ENCODE measurements at places on chromosomes 3 and 15.

- DNase-seq = no peak
These were observed 60.0 kb downstream of the CLASP2 start for GRCh38 chr3:33658039-33658438.

DNA sequence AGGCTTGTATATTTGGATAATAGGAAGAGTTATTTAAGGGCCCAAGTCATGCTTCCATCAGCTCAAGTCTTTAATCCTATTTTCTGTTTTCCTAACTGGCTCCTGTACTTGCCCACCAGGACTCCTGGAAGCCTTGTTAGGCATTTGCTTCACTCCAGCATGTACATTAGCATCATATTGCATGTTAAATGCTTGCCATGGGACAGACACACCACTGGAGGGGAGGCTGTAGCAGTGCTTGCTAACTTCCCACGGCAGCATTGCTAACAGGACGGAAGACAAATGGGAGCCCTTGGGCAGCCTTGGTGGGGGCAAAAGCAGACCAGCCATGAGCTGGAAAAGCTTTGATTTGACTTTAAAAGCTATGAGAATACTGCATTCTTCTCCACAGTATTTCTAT, 6.1 kb downstream of the TMOD2 start:
- DNase-seq = no peak

- no peak for DNase-seq
These were observed 2.4 kb downstream of the TSC22D2 start for GRCh38 chr3:150410311-150411105.

DNA sequence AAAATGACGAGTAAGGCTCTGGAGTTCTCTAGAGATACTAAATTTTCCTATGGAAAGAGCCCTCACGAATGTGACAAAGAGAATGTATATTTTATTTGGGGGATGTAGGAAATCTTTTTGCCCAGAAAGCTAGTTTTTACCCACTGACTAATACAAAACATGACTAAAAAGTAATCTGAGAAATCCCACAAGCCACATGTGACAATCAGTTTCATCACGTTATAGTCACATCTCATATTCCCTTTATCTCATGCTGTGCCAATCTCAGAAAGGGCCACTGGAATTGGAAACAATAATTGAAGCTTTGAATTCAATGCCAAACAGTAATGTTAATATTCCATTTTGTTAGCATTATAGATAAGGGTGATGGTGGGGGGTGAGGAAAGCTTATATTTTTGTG, 509.0 kb upstream of the GOLIM4 start:
- peak; percentile 23 for DNase-seq

DNA sequence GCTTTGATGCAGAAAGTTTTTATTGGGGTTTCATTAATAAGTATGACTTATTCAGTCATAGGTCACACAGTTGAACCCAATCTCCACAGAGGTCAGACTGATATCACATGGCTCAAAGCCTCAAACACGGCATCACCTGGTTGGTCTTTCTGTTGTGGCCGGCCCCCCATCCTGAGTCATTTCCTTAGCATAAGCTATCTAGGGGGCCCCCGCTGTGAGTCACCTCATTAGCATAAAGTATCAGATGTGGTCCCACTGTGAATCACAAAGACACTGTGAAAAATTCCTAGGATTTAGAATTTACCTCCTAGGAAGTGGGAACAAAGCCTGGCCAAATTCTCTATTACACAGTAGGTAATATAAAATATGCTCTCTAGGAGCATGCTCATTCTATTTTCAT, 502.2 kb downstream of the PYDC2 start:
- DNase-seq = peak; percentile 70

- DNase-seq = no peak
These were observed 4.6 kb downstream of the CHRNB4 start for GRCh38 chr15:78636378-78636859.

DNA sequence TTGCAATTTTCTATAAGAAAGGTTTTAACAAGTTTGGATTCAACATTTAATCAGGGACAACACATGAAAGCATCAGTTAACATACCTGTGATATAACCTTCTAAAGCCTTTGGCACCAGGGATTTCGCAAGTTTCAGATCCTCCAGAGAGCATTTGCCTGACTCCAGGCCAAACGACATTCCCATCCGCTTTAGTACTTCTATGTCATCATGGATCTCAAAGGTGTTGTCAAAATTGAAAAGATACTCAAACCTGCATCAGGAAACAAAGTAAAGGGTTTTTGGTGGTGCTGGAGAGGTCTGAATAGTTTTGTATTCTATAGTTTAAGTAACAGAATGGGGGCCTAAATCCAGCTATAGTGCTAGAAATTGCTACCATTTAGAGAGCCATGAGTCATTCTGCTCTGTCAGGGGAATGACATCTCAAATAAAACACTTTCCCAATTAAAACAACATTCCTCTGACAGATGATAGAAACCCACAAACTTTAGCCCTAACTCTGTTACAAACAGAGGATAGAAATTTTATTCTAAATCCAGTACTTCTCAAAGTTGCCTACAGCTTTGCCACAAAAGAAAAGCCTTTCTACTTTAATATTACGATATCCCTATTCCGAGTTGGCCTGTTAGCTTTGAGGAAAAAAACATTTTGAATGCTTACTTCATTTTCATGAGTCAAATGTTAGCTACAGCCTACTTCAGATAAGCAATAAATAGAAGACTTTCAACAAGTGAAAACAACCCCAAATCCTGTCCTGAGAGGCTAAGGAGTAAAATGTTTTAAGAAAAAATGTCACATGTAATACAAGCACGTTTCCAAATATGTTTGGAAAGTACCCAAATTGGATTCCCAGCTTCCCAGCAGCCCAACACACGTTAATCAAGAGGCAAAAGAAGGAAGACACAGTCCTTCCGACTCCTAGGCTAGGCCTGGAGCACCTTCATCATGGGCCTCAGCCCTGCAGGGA, 83.4 kb downstream of the ATP1B3 start:
- peak; percentile 83 for DNase-seq

- DNase-seq = no peak
These were observed 91.0 kb upstream of the CHMP2B start for GRCh38 chr3:87136066-87136596.

GRCh38 chr15:47266566-47266965, 450.7 kb upstream of the SEMA6D start:
- no peak for DNase-seq

DNA sequence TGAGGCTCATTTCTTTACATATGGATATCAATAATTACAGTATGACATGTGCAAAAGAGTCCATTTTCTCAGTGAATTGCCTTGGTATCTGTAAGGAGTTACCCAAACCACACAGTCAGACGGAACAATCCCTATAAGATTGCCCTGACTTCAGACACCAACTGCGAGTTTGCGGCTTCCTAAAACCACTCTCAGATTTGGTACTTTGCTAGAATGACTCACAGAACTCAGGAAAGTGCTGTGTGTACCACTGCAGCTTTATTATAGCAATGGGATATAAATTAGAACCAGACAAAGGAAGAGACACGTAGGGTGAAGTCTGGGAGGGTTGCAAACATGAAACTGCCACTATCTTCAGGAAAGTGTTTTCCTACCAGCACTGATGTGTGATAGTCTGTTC, 45.8 kb upstream of the ATP13A3 start:
- no peak for DNase-seq

DNA sequence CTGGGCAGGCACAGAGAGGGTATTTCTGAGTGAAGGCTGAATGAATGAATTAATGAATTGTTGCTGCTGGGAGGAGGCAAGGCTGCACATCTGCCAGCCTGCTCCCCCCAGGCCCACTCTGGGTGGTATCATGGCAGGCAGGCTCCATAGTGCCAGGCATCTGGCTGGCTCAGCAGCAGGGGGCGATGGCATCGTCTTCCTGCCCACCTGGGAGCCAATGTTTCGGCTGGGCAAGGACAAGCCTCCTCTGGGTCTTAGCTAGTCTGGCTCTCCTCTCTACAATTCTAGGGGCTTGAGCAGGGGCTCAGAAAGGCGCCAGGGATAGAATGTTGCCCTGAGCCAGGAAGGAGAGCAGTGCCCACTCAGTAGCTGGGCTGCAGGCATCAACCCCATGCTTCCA, 1.7 kb upstream of the TLR9 start:
- no peak for DNase-seq

GRCh38 chr3:153625506-153625905, 463.5 kb downstream of the RAP2B start:
- DNase-seq = no peak

- no peak for DNase-seq
These were observed 153.6 kb downstream of the AKAP13 start for GRCh38 chr15:85534031-85534430.

DNA sequence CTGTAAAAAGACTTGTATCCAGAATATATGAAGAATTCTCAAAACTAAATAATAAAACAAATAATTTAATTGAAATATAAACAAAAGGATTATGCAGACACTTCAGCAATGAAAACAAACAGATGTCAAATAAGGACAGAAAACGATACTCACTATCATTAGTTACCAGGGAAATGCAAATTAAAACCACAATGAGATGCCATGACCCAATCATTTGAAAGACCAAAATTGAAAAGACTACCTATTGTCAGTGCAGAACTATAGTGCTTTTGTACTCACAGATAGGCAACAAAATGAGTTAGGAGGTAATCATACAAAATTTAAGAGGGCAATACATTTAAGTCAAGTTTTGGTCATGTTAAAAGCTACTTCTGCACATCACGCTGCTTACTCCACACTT, 31.6 kb upstream of the OR5K4 start:
- no peak for DNase-seq

DNA sequence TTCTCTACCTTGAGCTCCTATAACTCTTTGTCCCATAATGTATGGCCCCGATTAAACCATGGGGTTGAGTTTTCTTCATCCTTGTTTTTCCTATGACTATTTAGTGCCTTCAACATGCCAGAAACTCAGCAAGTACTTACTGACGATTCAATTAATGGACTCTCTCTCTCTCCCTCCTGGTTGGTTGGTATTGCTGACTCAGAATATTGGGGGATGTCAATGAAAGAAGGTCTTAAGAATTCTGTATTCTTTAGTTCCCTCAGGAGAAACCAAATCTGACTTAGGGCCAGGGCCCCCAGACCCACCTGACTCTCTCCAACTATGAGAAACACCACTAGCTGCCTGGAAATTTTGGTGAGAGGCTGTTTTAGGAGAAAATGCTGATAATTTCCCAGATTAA, 40.8 kb downstream of the TM4SF4 start:
- DNase-seq = no peak

DNA sequence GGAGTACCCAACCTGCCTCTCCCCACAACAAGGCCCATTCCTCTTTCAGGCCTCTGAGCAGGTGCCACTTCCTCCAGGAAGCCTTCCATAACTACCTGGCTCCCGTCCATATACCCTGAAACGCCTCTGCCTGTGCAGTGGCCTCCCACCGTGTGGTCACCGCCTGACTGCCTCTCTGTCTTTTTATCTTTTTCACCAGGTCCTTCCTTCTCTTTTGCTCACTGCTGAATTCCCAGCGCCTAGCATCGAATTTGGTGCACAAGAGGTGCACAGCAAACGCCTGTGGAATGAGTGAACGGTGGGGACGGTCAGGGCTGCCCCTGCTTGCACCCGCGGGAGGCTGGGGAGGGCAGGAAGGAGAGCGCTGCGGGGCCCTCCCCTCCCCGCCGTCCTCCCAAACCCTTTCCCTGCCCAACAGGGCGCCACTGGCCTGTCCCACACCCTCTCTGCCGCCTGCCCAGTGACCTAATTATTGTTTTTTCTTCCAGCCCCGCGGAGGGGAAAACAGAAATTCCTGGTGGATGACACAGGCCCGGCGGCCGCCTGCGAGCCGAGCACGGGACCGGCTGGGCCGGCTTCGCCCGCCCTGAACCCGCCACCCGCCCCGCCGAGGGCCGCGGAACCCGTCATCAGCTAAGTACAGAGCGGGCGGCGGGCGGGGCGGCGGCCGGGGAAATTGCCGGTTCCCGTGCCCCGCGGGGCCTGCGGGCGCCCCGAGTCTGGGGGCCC, 140.1 kb downstream of the SMAD6 start:
- DNase-seq = peak; percentile 60

DNA sequence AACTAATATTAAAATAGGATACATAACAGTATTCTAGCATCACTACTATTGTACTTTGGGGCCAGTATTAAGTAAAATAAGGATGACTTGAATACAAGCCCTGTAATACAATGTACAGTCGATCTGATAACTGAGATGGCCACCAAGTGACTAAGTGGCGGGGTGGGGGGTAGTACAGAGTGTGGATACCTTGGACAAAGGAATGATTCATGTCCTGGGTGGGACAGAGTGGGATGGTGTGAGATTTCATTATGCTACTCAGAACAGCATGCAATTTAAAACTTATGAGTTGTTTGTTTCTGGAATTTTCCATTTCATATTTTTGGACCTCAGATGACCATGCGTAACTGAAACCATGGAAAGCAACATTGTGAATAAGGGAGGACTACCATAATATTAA, 46.0 kb downstream of the SLC7A14 start:
- no peak for DNase-seq

DNA sequence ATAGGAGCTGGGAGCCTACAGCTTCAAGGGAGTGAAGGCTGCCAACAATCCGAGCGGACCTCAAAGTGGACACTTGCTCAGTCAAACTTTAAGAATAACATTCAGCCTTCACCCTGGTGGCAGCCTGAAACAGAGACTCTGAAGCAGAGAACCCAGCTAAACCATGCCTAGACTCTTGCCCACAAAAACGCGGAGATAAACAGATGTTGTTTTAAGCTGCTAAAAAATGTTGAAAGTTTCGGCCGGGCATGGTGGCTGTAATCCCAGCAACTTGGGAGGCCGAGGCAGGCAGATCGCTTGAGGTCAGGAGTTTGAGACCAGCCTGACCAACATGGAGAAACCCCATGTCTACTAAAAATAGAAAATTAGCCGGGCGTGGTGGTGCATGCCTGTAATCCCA, 29.8 kb upstream of the TRIM59 start:
- DNase-seq = no peak

- DNase-seq = no peak
These were observed 43.8 kb downstream of the AAGAB start for GRCh38 chr15:67210555-67211168.

- no peak for DNase-seq
These were observed 154.0 kb downstream of the ANXA2 start for GRCh38 chr15:60243769-60244168.

DNA sequence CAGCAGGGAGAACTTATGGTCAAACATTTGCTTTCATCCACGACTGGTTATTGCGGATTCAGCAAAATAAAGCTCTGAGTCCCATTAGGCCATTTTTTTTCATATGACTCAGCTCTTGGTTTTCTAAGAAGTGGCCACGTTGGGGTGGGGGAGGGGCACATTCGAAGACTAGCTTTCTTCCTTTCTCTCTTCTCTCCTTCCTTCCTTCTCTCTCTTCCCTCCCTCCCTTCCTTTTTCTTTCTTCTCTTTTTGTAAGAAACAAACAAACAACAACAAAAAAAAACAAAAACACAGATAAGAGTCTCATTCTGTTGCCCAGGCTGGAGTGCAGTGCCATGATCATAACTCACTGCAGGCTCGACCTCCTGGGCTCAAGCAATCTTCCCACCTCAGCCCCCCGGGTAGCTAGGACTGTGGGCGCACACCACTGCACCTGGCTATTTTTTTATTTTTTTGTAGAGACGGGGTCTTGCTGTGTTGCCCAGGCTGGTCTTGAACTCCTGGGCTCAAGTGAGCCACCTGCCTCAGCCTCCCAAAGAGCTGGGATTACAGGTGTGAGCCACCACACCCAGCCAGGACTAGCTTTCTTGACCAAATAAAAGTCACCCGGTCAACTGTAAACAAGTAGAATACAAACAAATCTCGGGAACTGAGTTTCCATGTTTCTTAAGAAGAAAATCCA, 41.6 kb downstream of the ABCC5 start:
- no peak for DNase-seq

Measured in HS-5 (cell line).